Activated naive CD4-positive, alpha-beta T cell treated with anti-CD3 and anti-CD28 coated beads, Interleukin-2, amount 50 U/mL, for 72 hours (primary cell): ENCODE measurements at places on chromosomes 11 and 22.

GRCh38 chr11:64745189-64745520 is 1.2 kb upstream of the RASGRP2 start:
- DNase-seq = peak; percentile 84

DNA sequence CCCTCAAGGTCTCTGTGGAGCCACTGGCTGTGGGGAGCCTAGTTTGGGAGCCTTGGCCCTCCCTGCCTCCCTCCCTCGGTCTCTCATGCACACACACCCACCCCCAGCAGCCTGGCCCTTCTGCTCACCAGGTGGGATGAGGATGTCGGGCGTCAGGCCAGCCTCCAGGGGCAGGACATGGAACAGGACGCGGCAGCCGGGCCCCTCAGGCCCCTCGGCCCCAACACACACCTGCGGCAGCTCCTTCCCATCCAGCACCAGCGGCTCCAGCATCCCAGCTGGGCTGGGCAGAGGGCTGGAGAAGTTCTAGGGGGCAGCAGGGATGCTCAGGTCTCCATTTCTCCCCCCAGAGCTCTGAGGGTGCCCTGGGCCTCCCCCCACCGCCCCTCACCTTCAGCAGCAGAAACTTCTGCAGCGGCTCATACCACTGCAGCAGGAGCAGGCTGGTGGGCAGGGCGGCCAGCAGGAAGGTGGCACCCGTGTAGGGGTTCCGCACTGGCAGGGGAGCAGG is 11.2 kb downstream of the MAP4K2 start:
- DNase-seq = no peak

DNA sequence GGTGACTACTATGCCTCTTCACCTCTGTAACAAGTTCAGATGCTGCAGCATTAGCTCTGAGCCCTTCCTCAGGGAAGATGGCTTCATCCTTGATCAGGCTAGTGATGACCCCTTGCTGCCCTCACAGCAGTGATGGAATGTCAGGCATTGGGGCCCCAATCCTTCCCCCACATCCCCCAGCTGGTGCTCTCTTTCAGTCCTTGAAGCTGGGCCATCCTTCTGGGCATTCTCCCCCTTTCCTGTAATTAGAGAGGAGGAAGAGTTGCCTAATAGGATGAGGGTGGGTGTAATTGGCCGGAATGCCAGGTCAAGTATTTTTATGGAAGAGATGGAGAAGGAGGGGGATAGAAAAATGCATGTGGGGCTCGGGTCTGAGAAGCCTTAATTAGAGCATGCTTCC is 62.6 kb downstream of the TRAF6 start:
- DNase-seq = no peak

DNA sequence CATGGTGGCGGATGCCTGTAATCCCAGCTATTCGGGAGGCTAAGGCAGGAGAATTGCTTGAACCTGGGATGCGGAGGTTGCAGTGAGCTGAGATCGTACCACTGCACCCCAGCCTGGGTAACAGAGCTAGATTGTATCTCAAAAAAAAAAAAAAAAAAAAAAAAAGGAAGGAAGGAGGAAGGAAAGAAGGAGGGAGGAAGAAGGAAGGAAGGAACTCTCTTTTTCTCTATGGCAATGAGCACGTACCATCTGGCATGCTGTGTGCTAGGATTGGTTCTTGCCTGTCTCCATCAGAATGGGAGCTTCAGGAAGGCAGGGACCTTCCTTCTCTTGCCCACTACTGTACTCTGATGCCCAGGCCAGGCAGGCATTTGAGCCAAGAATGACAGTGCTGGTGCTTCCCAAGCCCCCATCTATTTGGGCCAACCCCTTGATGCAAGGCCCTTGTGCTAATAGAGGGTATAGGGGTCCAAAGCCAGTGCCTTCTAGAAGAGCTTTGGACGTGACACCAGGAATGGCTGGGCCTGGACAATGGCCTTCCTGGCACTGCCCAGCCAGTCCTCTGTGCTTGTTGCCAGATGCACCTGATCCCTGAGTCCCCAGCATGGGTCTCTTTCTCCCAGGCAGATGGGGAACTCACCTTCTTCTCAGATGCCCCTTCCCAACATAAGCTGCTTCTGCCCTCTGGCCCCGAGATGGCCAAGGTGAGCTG is 10.6 kb upstream of the DGCR8 start:
- no peak for DNase-seq

GRCh38 chr11:44463751-44464150 is 101.7 kb upstream of the CD82 start:
- DNase-seq = no peak

DNA sequence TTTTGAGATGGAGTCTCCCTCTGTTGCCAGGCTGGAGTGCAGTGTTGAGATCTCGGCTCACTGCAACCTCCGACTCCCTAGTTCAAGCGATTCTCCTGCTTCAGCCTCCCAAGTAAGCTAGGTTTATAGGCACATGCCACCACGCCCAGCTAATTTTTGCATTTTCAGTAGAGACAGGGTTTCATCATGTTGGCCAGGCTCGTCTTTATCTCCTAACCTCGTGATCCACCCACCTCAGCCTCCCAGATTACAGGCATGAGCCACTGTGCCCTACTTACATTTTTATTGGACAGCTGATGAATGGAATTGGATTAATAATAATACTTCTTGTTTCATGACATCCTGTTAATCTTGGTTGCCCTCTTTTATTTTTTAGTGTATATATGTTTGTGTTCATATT is 3.0 kb upstream of the MRGPRD start:
- no peak for DNase-seq

DNA sequence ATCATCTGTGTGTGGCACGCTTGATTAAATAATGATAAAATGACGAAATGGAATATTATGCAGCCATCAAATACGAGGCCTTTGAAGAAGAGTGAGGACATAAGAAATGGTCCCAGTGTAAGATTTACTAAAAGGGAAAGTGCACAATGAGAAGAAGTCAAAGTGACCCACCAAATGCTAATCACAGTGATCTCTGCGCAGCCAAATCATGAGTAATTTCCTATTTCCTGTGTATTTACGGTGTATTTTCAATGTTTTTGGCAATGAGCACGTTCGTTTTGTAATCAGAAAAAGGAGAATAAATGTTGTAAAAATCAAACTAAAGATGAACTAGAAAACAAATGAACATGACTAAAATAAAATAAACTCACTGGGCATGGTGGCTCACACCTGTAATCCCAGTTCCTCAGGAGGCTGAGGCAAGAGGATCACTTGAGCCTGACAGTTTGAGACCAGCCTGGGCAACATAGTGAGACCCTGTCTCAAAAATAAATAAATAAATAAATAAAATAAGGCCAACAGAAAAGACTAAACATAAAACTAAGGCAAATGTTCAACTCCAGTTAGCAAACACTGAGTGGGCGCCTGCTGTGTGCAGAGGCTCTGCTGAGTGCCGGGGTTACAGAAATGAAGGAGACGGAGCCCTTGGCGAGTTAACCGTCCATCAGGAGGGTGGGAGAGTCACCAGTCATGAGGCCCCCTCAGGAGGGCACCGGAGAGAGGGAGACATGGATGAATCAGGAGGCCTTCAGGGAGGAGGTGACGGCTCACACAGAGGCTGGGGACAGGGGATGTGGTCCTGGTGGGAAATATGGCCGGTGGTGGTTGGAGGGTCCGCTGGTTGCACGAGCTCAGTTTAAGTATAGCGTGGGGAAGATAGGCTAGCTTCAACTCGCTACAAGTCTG is 26.0 kb upstream of the CBX7 start:
- no peak for DNase-seq

- no peak for DNase-seq
Observed at GRCh38 chr22:31504282-31504681, 7.9 kb downstream of the SFI1 start.

DNA sequence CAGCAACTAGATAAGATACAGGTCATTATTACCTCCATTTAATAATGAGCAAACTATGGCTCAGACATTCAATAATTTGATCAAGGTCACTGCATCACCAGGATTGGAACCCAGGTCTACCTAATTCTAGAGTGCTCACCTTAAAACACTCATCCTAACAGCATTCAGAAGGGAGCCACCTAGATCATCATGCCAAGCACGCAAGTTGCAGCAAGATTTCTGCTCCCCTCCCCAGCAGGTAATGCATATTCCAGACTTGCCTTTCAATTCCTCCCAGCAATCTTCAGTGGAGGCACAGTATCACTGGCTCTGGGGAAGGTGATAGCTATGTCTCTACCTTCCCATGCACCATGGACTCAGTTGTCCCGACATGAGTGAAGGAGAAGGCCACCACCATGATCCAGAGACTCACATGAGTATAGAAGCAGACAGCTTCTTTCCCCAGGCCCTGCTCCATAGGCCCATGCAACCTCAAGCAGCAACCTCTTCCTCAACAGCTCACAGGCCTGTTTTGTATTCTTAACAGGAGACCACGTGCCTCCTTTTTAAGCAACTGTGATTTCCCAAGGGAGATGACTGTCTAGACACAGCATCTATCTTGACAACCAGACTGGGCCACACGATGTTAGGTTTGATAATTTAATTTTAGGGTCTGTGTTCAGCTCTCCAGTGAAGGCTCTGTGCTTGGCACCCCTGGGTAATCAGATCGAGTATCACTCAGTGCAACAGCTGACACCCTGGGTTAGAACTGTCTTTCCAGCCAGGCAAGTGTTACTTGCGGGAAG is 36.4 kb downstream of the RAB30 start:
- no peak for DNase-seq

DNA sequence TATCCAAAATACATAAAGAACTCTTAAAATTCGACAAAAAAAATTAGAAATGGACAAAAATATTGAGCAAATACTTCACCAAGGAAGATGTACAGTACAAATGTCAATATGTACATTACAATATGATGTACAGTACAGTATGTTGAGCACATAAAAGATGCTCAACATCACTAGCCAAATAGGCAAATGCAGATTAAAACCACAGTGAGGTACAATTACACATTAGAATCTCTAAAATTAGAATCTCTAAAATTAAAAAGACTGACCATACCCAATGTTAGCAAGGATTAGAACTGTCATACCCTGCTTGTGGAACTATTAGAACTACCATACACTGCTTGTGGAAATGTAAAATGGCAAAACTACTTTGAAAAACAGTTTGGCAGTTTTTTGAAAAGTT is 78.7 kb upstream of the TSPAN18 start:
- DNase-seq = no peak

- no peak for DNase-seq
Observed at GRCh38 chr11:120024046-120024445, 113.9 kb downstream of the TRIM29 start.

- no peak for DNase-seq
Observed at GRCh38 chr22:39169797-39170466, 17.5 kb upstream of the CBX7 start.

DNA sequence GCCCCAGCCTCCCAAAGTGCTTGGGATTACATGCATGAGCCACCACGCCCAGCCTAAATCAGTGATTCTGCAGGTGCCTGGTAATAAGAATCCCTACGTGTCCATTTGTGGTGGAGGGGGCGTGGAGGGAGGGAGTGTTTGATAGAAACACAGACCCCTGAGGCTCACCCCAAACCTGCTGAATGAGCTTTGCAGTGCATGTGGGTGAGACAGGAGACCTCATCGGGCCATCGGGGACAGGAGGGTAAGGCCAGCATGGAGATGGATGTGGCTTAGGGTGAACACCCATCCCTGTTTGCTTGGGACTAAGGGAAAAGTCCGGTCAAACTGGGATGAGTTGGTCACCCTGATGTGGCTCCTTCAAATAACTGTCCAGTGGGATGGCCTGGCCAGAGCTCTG is 71.3 kb upstream of the ALX4 start:
- no peak for DNase-seq
